ENCODE measurements at places on chromosomes 5 and 9.

DNA sequence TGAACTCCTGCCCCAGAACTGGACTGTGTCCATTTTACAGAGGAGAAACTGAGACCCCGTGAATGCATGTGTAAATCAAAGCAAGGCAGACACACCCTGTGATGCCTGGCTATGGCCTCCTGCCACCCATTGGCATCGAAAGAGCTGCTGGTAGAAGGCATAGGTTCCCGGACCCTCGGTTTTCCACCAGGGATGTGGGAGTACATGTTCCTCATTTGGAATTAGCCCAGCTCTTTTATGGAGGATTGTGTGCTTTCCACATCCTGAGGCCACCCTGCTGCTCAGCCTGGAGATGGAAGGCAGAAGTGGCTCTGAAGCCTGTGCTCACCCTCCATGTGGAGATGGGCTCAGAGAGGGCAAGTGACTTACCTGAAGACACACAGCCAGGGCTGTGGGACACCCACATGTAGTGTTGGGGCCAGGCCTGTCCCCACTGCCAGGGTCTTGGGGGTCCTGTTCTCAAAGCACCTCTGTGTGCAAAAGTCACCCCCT is 2.8 kb downstream of the SUSD3 start:
- DNase-seq: no peak

GRCh38 chr5:54515634-54516033 is 1.9 kb upstream of the SNX18 start:
- DNase-seq: no peak

- DNase-seq: no peak
Measured at GRCh38 chr5:138611678-138612218, 36.5 kb upstream of the HSPA9 start.

DNA sequence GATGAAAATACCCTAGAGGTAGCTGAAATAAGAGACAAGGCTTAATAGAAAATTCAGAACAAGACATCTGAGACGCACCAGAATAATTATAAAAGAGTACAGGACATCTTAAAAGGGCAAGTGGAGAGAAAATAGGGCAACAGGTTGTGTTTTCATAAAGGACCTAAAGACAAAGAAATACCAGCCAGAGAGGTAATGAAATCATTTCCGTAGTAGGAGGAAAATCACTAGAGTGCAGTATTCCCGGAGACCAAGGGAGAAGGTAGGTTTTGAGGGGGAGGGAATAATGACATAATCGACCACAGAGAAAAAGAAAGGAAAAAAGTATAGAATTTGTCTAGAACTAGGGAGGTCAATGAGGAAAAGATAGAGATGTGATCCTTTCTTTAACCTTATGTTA is 26.2 kb upstream of the CTNNAL1 start:
- no peak for DNase-seq

DNA sequence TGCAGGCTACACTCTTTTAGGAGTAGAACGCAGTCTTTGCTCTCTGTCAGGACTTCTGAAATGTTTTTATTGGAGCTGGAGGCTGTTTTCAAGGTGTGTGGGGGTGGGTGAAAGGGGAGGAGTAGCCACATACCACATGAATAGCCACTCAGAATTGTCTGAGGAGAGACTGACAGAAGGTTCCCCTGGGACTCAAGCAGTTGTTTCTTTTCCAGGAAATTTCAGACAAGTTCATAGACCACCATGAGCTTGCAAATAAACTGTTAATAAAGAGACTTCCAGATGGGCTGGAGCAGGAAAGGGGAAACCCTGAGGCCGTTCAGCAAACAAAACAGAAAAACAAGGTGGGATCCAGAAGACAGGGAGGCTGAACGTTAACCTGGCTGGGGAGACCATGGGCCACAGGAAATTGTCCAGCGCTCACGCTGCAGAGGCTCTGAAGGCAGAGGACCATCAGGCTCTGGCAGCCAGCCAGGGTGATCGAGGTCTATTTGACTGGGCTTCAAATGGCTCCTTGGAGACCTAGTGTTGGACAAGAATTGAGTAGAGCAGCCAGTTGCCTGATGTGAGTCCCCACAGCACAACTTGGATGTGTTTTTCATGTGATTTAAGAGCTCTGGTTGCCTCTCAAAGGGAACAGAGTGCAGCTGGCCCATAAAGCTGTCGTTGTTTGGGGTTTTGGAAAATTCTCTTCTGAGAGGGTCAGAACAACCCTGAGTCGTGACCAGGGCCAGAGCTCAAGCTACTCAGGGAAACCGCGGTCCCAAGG is 159.2 kb upstream of the RAI14 start:
- DNase-seq: no peak

- DNase-seq: no peak
Measured at GRCh38 chr9:33419708-33420303, 17.4 kb upstream of the AQP7 start.

DNA sequence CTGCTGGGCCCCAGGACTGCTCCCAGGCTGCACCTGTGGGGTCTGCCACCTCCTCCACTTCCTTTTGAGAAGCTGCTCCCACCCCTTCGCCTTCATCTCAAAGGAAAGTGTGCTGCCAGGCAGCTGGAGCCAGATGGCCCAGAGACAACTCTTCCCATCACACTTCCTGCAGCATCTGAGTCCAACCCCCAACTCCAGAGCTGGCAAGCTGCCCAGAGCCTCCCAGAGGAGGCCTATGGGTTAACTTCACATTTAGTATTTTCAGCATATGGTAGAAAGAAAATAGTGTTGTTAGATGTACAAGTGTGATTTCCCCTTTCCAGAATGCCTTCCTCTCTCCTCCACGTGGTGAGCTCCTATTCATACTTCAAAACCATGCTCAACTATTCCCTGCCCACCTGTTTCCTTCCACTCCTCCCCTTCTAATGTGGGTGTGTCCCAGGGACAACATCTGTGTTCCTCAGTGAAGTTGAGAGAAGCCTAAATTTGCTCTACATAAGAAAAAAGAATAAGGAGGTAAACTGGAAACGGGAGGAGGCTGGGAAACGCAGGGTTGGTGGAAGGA is 38.6 kb upstream of the KCNMB1 start:
- DNase-seq: no peak

DNA sequence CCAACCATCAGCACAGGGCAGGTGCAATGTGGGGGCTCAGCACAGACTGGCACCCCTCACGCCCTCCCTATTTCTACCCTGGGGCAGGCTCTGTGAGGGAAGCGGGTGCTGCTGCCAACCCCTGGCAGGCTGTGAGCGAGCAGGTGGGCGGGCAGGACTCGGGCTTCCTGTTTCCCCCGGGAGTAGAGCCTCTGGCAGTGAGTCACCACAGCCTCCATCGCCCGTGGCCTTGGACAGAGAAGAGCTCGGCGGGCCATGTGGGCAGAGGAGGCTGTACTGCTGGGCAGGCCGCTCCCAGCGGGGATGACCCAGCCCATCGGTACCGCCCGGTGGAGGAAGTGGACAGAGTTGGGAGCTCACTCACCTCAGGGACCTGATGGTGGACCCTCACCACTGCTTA is 16.6 kb downstream of the KCNT1 start:
- DNase-seq: no peak

GRCh38 chr5:12277504-12278192 is 373.4 kb upstream of the CTNND2 start:
- DNase-seq: no peak

DNA sequence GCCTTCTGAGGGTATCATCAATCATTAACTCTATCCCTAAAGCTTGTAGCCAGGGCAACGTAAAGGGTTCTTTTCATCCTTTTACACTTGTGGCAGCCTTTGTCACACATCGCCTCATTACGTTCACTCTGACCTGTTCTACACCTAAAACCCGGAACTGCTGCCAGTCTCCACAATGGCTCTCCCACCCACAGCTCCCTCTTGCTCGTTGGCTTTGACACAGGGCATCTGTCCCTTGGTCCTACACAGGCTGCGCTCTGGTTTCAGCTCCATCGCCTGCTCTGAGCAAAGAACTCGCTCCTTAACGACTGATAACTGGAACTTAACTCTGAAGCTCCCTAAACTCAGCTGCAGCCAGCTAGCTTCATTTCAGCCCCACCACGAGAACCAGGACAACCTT is 112.8 kb upstream of the CTNND2 start:
- DNase-seq: no peak

- no peak for DNase-seq
Measured at GRCh38 chr5:135377751-135378680, 21.0 kb downstream of the MACROH2A1 start.

DNA sequence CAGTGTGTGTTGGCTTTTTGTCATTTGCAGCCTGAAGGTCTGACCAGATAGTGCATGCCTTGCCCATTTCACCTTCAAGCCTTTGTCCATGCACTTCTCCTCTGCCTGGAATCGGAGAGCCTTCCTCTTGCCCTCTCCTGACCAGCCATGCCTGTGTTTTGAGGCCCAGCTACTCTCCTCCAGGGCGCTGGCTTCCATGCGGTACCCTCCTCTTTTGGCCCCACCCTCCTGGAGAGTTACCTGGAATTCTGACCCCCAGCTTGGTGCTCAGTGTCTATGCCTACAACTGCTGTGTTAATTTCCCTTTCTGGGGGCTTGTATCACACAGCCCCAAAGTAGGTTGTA is 52.5 kb downstream of the CXXC5 start:
- DNase-seq: no peak

DNA sequence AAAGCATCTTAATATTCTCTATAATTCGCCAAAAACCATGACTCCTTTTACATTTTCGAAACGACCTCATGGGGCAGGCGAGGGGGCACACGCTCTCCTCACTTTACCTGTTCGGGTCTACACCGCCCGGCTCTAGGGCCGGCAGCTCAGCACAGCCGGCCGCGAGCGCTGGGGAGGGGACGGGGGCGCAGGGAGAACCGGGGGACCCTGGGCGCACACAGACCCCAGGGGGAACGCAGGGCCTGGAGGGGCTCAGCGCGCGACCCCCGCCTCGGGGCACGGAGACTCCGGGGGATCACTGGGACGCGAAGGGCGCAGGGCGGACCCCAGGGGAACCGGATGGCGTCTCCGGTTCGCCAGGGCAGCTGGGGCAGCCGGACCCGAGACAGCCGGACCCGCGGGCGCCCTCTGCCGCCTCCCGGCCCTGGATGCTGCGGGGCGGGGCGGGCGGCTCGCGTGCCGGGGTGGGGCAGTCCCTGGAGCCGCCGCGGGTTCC is at the start of gene AHRR:
TSS of gene AHRR (plus strand) at position 485 of the 496 bp plus-strand sequence. CDS start 22,189 bp downstream, outside the sequence.
- no peak for DNase-seq

GRCh38 chr5:115815006-115815692 is 1.3 kb downstream of the CDO1 start:
- no peak for DNase-seq

DNA sequence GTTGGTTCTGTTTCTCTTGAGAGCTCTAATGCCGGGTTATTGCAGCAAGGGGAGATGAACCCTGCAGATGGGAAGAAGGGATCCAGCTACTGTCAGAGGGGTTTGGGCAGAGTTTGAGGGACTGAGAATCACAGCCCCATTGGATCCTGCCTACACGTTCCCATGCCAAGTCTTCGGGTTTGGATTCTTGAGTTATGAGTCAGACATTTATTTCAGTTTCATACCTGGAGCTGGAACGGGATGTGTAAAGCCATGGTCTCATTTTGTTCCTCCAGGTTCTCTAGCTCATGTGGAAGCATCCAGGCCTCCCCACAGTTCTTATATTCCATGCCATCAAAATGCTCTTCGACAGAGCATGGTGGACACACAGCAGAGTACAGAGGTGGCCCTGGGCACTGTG is 275.4 kb upstream of the IRX4 start:
- no peak for DNase-seq

DNA sequence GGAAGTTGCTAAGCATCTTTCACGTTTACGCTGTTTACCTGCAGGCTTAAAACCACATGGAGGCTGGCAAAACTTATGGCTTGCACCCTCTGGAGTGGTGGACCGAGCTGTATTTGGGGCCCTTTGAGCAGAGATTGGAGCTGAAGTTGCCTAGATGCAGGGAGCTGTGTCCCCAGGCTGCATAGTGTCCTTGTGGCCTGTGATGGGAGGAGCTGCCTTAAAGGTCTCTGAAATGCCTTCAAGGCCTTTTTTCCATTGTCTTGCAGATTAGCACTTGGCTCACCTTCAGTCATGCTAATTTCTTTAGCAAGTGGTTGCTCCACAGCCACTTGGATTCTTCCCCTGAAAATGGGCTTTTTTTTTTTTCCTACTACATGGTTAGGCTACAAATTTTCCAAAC is 81.5 kb upstream of the CHD1 start:
- no peak for DNase-seq

- no peak for DNase-seq
Measured at GRCh38 chr5:126104951-126105350, 318.3 kb upstream of the GRAMD2B start.

DNA sequence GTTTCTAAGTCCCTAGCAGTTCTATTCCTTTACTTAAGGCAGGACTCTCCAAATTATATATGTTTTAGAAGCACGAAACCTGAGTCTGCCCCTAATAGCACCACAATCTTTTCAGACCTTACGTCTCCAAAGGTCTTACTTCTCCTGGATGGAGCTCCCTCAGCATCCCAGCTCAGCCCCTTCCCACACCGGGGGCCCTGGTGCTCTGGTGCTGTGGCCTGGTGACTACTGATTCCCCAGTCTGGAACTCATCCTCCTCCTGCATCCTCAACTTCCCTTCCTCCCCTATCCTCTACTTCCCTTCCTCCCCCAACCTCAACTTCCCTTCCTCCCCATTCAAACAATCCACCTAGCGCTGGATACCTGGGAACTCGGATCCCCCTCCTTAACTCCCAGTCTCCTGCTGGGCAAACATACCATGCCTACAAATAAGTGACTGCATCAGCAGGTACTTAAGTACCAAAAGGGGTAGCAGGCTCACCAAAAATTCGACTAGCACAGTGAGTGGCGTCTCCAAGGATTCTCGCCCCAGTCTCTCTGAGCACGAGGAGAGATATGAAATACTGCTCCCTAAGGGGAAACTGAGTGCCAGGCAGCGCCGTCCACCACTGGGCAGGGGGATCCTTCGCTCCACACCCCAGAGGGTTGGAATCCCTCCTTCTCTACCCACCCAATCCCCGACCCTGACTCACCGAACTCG is 831 bp downstream of the IGFBPL1 start:
- no peak for DNase-seq

- no peak for DNase-seq
Measured at GRCh38 chr5:179762079-179762780, 29.6 kb downstream of the MAML1 start.

- DNase-seq: no peak
Measured at GRCh38 chr9:110599468-110599867, 19.9 kb upstream of the SVEP1 start.

DNA sequence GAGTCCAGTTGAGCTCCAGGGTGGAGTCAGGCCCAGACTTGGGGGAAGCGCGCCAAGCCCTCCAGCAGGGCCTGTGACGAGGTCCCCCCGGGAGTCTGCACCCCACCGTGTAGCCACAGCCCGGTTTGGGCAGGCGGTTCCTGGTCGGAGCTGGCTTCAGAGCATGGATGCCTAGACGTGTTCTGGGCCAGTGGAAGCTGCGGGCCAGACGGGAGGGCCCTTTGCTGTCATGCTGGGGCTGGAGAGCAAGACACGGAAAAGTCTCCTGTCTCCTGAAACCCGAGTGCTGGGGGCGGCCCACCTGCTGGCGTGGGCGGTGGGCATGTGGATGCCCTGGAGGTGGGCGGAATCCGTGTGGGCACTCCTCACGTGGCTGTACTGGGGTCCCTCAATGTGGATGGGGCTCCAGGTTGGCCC is 1.9 kb downstream of the GPSM1 start:
- no peak for DNase-seq

- no peak for DNase-seq
Measured at GRCh38 chr5:133830911-133831310, 137.5 kb downstream of the C5orf15 start.

All from stimulated activated CD8-positive, alpha-beta memory T cell treated with anti-CD3 and anti-CD28 coated beads, Interleukin-4, amount 100 ng/mL, for 1 hour (primary cell).